Neural progenitor cell (in vitro differentiated cells): ENCODE measurements at places on chromosomes 16 and 17.

DNA sequence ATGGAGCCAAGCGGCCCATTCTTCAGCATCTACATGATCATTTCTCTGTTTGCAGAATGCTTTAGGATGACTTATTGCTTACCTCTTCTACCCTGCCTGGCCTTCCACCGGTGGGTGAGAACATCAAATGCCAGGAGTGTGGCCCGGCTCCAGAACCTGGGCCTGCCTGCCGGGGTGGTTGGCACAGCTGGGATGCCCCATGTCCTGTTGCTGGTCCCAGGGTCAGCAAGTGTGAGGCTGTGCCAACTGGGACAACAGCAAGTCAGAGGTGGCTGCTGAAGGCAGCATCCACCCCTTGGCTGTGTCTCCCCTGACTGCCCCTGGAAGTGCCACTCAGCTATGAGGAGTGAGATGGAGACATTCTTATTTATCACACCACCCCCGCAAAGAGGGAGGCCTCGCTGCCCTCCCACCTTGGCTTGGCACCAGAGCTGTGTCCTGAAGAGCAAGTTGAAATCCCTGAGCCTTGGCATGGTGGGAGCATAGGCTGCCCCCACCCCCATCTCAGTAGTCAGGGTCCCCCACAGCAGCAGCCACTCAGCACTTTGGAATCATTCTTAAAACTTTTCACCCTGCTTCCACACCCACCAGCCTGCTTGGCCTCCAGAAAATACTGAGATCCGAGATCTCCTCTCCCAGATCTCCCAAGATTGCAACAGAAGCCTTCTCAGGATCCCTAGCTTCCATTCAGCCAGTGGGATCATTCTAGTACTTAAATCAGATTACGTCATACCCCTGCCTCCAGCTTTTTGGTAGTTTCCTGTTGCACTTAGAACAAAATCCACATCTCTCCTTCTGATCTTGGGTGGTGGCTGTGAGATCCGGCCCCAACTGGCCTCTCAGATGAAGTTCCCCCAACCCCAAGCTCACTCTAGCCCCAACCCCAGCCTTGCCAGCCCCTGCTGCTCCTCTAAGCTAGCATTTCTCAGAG is 127.5 kb downstream of the SOCS1 start:
- no peaks in the 10 kb centered on the region for H3K4me1 ChIP-seq
- H3K4me3 ChIP-seq = no peak overlapping the region
- no peaks in the 10 kb centered on the region for H3K36me3 ChIP-seq
- DNase-seq = no peak
- no peaks in the 10 kb centered on the region for H3K27me3 ChIP-seq

- no peaks in the 10 kb centered on the region for H3K36me3 ChIP-seq
- H3K4me3 ChIP-seq = no peak overlapping the region
- no peaks in the 10 kb centered on the region for H3K4me1 ChIP-seq
- DNase-seq = no peak
- no peak overlapping the region for H3K27ac ChIP-seq
- no peaks in the 10 kb centered on the region for H3K27me3 ChIP-seq
Observed at GRCh38 chr16:21590287-21590686, 9.1 kb upstream of the METTL9 start.

GRCh38 chr16:87185308-87185707 is 131.9 kb downstream of the C16orf95 start:
- H3K27ac ChIP-seq = no peak overlapping the region
- no peaks in the 10 kb centered on the region for H3K36me3 ChIP-seq
- DNase-seq = peak; percentile 37
- H3K4me1 ChIP-seq = peaks cover 16% of the 10 kb centered on the region
- H3K27me3 ChIP-seq = no peaks in the 10 kb centered on the region

GRCh38 chr16:15576960-15577958 is 65.7 kb downstream of the MARF1 start:
- H3K27ac ChIP-seq = peak overlapping the region; percentile 30
- no peaks in the 10 kb centered on the region for H3K36me3 ChIP-seq
- no peak overlapping the region for H3K4me3 ChIP-seq
- peaks cover 8% of the 10 kb centered on the region for H3K4me1 ChIP-seq

DNA sequence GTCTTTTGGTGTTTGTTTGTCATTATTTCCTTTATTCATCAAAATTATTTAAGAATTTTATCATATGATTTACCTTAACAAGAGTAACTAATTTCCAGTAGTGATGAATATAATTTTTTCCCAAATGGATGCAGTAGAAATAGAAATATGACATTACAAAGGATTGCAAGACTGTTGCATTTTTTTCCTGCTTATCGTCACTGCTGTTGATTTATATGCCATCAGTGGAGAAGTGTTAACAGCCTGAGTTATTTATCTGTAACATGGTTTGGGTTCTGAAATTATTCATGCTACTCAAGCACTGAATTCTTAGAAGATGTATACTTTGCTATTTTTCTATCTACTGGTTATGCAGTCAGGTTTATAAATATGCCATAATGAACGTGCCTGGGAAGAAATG is 68.6 kb downstream of the TMEM100 start:
- no peak for DNase-seq
- H3K27me3 ChIP-seq = no peaks in the 10 kb centered on the region
- H3K4me3 ChIP-seq = no peak overlapping the region
- H3K4me1 ChIP-seq = no peaks in the 10 kb centered on the region
- H3K27ac ChIP-seq = no peak overlapping the region

GRCh38 chr16:9921997-9922396 is 260.2 kb downstream of the GRIN2A start:
- no peaks in the 10 kb centered on the region for H3K27me3 ChIP-seq
- no peak for DNase-seq
- H3K4me1 ChIP-seq = peaks cover 3% of the 10 kb centered on the region
- H3K36me3 ChIP-seq = no peaks in the 10 kb centered on the region

- no peak for DNase-seq
- H3K27me3 ChIP-seq = peaks cover 25% of the 10 kb centered on the region
- H3K4me3 ChIP-seq = no peak overlapping the region
- H3K36me3 ChIP-seq = no peaks in the 10 kb centered on the region
- peaks cover 11% of the 10 kb centered on the region for H3K4me1 ChIP-seq
Observed at GRCh38 chr17:82376042-82376730, 4.6 kb downstream of the UTS2R start.

GRCh38 chr16:75195811-75196790 is 10.9 kb downstream of the CTRB2 start:
- no peak overlapping the region for H3K4me3 ChIP-seq
- H3K27ac ChIP-seq = no peak overlapping the region
- H3K27me3 ChIP-seq = no peaks in the 10 kb centered on the region
- no peak for DNase-seq

- peaks cover 17% of the 10 kb centered on the region for H3K4me1 ChIP-seq
- H3K27ac ChIP-seq = no peak overlapping the region
- no peaks in the 10 kb centered on the region for H3K36me3 ChIP-seq
Observed at GRCh38 chr16:65222536-65222935, 100.7 kb upstream of the CDH11 start.

DNA sequence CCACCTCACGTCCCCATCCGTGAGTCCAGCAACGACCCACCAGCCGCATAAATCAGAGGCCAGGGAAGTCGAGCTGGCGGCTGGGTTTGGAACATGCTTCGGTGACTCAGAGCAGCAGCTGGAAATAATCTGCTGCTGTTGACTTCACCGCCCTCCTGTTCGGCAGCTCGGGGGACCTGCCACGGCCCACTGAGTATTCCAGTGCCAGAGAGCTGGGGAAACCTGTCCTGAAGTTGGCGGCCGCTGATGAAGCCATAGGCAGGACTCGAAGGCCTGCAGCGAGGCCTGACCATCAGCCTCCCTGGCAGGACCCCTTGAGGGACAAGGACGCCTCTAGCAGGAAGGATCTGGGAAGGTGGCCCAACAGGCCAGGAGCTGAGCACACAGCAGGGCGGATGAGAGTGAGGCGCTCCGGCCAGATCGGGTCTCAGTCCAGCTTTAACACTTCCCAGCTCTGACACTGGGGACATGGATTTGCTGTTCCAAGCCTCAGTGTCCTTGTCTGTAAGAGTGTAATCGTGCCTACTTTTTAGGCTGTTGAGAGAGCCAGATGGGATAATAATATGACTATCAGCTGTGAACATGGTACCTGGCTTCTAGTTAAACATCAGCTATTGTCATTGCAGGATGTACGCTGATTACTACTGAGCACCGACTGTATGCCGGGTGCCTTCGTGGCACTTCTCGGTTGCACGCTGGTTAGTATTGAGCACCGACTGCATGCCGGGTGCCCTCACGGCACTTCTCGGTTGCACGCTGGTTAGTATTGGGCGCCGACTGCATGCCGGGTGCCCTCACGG is 50.4 kb upstream of the CIBAR2 start:
- no peak overlapping the region for H3K27ac ChIP-seq
- H3K4me3 ChIP-seq = no peak overlapping the region
- H3K4me1 ChIP-seq = peaks cover 10% of the 10 kb centered on the region
- no peaks in the 10 kb centered on the region for H3K27me3 ChIP-seq
- no peak for DNase-seq

DNA sequence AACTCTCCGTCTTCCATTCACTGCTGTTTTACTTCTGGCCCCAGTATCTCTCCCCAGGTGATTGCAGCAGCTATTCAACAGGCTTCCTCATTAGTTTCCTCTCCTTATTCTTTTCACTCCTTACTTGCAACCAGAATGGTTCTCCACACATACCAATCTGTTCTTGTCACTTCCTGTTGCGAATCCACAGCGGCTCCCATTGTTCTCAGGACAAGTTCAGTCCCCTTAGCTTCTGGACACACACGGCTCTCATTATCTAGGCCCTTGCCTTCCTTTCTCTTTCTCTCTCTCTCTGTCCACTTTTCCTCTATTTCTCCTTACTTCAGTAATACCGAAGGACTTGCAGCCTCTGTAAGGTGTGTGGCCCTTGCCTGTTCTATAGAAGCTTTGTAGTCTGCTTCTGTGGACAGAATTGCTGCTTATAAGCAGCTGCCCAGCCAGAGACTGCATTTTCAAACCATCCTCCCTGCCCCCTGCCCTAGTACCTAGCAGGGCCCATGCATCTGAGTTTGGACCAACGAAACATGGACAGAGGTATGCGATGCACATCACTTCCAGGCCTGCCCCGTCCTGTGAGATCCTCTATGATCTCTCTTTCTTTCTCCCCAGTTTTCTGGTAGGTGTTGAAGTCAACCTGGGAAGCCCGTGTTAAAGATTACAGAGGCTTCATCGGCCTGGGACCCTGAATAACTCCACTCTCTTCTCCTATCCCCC is 45.7 kb downstream of the VAT1L start:
- peak overlapping the region; percentile 82 for H3K27ac ChIP-seq
- H3K4me1 ChIP-seq = peaks cover 16% of the 10 kb centered on the region
- peak; percentile 65 for DNase-seq
- no peaks in the 10 kb centered on the region for H3K27me3 ChIP-seq
- H3K4me3 ChIP-seq = no peak overlapping the region

DNA sequence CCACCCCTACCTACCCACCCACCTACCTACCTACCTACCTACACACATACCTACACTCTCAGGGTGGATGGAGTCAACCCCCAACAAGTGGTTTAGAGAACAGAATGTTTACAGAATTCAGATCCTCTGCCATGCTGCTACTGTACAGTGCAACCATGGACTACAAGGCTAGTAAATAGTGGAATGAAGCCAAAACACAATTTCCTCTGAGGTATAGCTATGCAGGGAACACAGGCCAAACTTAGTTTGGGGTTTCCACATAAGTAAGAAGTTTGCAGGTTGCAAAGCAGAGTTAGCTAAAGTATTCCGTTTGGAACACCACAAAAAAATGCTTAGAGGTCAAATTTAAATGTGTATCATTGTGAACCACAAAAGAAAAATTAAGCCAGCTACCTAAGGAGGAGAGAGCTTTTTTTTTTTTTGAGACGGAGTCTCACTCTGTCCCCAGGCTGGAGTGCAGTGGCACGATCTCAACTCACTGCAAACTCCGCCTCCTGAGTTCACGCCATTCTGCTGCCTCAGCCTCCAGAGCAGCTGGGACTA is 2.7 kb upstream of the AP1G1 start:
- H3K4me3 ChIP-seq = no peak overlapping the region
- no peaks in the 10 kb centered on the region for H3K27me3 ChIP-seq
- DNase-seq = no peak
- H3K36me3 ChIP-seq = no peaks in the 10 kb centered on the region
- peaks cover 10% of the 10 kb centered on the region for H3K4me1 ChIP-seq

DNA sequence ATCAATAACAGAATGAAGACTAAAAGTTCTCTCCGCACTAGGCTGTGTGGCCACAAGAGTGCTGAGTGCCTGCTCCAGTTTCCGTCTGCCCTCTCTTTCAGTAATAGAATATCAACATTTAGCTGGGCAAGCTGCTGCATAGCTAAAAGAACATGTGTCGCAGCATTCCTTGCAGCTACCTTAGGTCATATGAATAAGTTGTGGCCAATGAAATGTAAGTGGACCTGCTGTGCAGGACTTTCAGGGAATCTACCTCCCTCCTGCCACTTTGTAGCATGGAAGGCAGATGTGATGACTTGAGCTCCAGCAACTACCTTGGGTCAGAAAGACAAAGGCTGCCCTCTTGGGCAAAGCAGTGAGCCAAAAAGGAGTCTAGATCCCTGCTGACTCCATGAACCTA is 25.4 kb downstream of the SLC39A11 start:
- no peak overlapping the region for H3K27ac ChIP-seq
- H3K4me3 ChIP-seq = no peak overlapping the region
- no peaks in the 10 kb centered on the region for H3K4me1 ChIP-seq
- DNase-seq = no peak
- H3K27me3 ChIP-seq = no peaks in the 10 kb centered on the region

GRCh38 chr17:47789611-47790561 is 31.7 kb downstream of the OSBPL7 start:
- peak overlapping the region; percentile 59 for H3K4me3 ChIP-seq
- H3K27ac ChIP-seq = no peak overlapping the region
- no peaks in the 10 kb centered on the region for H3K36me3 ChIP-seq

GRCh38 chr17:945672-946071 is 33.9 kb downstream of the NXN start:
- H3K4me3 ChIP-seq = no peak overlapping the region
- no peak overlapping the region for H3K27ac ChIP-seq
- no peak for DNase-seq

DNA sequence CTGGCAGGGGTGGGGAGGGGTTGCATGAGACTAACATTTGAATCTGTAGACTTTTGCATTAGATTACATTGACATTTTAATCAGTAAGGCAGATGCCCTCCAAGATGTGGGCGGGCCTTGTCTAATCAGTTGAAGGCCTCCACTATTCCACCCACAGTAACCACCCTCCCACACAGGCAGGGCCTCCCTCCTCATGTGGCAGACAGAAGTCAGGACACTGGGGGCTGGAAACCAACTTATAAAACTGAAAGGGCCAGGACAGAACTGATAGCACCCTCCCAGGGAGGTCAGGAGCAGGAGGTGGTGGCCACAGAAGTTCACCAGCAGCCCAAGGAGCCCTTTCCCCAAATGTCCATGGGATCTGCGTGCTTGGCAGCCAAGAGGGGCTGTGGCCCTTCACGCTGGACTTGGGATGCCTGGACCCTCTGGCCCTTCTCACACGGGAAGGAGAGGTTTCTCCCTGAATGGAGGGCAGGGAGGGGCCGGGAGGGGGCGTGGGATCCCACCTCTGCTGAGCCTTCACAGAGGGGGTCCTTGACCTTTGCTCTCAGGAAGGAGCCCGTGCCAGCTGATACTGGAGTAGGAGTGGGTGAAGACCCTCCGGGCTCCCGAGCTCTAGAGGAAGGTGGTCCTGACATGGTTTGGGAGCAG is 4.6 kb downstream of the PYCR1 start:
- no peaks in the 10 kb centered on the region for H3K36me3 ChIP-seq
- H3K4me3 ChIP-seq = no peak overlapping the region
- no peak for DNase-seq
- H3K27me3 ChIP-seq = peaks cover 21% of the 10 kb centered on the region
- peaks cover 4% of the 10 kb centered on the region for H3K4me1 ChIP-seq
